ENCODE measurements at places on chromosomes 16 and 17.

- no peak for DNase-seq
Measured at GRCh38 chr17:44187131-44187899, 543 bp downstream of the TMUB2 start.

- no peak for DNase-seq
Measured at GRCh38 chr17:78485290-78486168, 91.7 kb downstream of the DNAH17 start.

- DNase-seq: no peak
Measured at GRCh38 chr17:79478051-79478461, 132.8 kb downstream of the RBFOX3 start.

- DNase-seq: no peak
Measured at GRCh38 chr16:57741660-57742191, 6.2 kb downstream of the KATNB1 start.

- no peak for DNase-seq
Measured at GRCh38 chr16:68183046-68183445, 52.9 kb downstream of the ESRP2 start.

- DNase-seq: no peak
Measured at GRCh38 chr17:7852919-7853690, 1.8 kb upstream of the TMEM88 start.

DNA sequence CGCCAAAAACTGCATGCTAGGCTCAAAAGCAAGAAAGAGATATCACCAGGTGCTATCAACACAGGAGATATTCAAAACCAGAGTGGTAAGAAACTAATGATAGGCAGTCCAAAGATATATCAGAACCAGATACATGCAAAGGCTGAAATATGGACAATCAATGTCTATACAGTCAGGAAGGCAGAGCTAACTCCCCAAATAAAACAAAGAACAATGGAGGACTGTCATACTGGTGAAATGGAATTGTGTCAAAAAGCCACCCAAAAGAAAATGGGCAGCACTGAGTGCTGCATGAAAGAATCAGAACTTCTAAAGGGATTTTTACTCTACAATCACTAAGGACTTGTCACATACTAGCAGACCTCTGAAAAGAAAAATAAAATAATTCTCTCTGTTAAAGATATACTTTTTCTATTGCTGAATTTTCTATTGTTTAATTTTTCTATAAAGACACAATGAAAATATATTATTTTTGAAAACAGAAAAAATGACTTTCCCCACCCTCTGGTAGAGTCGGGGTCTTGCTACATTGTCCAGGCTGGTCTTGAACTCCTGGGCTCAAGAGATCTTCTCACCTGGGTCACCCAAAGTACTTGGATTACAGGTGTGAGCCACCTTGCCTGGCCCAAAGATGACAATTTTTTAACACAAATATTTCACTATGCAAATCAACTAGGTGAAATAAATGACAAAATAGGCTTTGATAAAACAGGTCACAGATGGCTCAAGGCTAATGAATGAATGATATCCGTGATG is 98.2 kb downstream of the USP32 start:
- DNase-seq: no peak

DNA sequence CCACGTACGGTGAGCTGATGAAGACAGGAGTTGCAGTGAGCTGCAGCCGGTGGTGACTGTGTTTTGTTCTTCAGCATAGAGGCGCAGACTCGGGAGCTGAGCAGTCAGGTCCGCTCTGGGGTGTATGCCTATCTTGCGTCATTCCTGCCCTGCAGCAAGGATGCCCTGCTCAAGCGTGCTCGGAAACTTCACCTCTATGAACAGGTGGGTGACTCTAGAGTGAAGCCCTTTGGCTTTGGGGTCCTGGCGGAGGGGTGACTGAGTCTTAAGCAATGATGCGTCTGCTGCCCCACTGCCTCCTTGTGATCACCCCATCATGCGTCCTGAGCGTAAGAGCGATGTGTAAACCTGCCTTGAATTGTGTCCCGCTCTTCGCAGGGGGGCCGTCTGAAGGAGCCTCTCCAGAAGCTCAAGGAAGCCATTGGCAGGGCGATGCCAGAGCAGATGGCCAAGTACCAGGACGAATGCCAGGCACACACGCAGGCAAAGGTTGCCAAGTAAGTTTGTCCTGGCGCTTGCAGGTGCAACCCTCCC is 22.9 kb downstream of the UBN1 start:
- no peak for DNase-seq

- DNase-seq: no peak
Measured at GRCh38 chr17:50890675-50891516, 24.7 kb upstream of the TOB1 start.

- no peak for DNase-seq
Measured at GRCh38 chr17:38554430-38555350, 51.1 kb downstream of the SRCIN1 start.

- no peak for DNase-seq
Measured at GRCh38 chr17:38914741-38915638, 10.4 kb upstream of the LASP1NB start.

DNA sequence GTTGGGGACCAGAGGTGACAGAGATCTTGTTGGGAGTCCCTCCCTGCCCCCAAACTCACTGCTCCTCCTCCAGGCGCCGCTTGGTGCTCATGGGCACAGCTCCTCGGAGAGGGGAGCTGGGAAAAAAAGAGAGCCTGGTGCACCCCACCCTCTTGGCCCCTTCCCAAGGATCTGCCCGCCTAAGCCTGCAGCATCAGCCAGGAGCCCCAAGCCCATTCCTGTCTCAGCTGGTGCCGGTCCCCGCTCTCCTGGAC is 400 bp downstream of the HCFC1R1 start:
- DNase-seq: no peak

DNA sequence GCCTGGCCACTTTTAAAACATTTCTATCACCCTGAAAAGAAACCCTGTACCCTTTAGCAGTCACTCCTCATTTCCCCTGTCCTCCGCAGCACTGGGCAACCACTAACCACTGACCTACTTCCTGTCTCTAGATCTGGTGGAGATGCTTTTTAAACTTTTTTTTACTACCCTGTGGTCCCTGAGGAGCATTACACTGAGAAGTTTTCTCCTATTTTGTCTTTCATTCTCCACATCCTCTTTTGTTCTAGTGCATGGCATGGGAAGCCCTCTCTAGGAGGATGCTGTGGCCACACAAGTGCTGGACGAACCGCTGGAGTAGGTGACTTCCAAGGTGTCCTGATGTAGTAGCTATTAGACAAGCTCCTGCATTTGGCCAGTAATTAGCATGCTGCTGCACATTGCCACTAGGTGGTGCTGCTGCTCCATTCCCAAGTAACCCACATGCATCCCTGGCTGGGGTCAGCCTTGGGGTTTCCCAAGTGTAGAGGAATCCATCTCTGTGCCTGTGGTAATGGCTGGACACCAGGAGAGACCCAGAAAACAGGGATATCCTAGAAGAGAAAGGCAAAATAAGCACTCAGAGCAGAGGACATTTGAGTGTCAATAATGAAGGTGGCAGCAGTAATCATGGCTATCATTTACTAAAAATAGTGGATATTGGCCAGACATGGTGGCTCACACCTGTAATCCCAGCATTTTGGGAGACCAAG is 143.8 kb upstream of the CRHR1 start:
- peak; percentile 40 for DNase-seq

Measured in stimulated activated CD8-positive, alpha-beta memory T cell treated with anti-CD3 and anti-CD28 coated beads, Interleukin-7, amount 100 ng/mL, for 1 hour (primary cell).